ENCODE measurements at places on chromosomes 6 and 20.

GRCh38 chr6:56087421-56087820, 160.0 kb downstream of the COL21A1 start:
- no peak for DNase-seq

DNA sequence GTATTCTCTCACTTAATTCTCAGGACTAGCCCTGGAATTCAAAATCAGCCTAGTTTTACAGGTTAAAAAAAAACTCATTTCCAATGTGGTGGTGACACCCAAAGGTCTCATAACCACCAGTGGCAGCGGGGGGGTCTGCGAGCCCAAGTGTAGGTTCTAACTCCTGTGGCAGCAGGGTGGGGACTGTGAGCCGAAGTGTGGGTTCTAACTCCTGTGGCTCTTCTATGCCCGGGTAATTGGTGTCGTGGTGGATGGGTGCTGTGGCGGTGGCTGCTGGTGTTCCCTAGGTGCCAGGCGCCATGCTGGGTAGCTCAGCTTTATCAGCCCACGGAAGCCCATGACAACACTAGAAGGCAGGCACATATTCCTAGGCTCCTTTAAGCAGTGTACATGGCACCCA, 4.9 kb upstream of the ANKRD60 start:
- DNase-seq, result no peak

- no peak for DNase-seq
Observed at GRCh38 chr6:81145506-81145905, 607.0 kb downstream of the TENT5A start.

- DNase-seq, result no peak
Observed at GRCh38 chr20:10634683-10635411, 39.0 kb downstream of the JAG1 start.

DNA sequence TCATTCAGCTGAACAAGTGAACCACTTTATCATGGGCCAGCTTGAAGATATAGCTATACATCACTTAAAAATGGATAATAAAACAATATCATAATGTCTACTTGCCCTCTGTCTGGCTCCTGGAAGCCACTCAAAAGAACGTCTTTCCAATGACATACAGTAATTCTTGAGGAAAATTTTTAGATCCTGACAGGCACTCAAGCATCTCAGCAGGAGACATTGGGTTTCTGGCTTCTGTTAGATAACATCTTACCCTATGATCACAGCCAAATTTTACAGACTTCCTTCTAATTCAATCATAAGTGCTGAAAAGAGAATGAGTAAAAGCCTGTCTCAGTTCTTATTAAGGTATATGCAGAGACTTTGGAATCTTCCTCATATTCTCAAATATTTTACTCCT, 330 bp downstream of the CGA start:
- no peak for DNase-seq

GRCh38 chr6:21502682-21503081, 90.9 kb upstream of the SOX4 start:
- DNase-seq, result no peak

DNA sequence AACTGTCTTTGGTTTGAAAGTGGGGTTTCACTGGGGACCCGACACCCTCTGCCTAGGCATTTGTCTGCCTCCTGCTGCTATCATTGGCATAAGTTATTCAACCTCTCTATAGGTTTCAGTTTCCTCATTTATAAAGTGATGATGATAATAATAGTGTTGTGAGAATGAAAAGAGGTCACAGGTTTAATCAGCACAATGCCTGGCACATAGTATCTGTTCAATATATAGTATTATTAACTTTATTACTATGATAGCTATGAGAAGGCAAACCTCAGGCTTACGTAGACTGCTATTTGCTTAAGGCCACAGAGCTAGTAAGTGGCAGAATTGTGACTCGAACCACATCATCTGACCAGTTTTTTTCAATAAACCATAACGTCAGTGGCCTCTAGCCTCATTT, 256.8 kb downstream of the CDKAL1 start:
- no peak for DNase-seq

DNA sequence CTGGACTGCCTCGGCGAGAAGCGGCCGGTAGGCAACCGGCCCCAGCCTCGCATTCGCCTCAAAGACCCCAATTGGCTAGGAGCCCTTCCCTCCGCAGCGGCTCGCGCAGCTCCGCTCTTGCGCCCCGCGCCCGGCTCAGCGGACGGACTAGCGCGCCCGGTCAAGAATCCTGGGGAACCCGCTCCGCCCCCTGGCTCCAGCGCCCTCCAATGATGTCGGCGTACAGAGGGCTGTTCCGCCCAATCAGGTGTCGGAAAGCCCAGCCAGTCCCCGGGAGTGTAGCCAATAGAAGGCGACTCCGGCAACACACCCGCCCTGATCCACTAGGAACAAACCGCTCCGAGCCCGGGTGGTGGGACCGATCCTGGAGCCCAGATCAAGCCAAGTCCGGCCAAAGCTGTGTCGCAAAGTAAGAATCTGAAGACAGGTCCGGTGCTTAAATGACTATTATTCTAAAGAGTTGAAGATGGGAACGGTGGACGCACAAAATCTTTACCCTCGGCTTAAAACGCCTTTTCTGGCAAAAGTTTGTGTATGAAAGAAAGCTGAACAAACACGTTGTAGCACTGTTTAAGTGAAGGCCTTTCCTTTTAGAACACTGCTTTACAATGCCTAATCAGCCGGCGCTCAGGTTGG, 132.2 kb downstream of the OGFRL1 start:
- no peak for DNase-seq

GRCh38 chr6:160421854-160422253, 73.7 kb downstream of the SLC22A3 start:
- DNase-seq, result no peak

DNA sequence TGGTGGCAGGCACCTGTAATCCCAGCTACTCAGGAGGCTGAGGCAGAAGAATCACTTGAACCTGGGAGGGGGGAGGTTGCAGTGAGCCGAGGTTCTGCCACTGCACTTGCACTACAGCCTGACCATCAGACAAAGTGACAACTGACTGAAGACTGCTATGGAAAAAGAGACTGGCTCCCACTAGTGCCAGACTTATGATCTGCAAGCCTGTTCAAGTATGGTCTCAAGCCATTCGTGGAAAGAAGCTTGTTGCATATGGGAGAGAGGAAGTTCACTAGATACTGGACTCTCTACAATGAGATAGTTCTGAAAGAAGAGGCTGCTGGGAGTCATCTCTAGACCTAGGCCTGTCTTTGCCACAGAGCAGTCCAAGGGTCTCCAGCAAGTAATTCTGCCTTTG, 26.7 kb downstream of the MDN1 start:
- no peak for DNase-seq

Data from NCI-H1436 treated with DMSO at 0.1 percent for 48 hours (cell line).